ENCODE measurements at places on chromosomes 2 and 18.

GRCh38 chr2:149908726-149909683 is 321.4 kb upstream of the MMADHC start:
- no peak for DNase-seq

GRCh38 chr18:3649633-3650426 is 199.9 kb downstream of the TGIF1 start:
- peak; percentile 80 for DNase-seq

DNA sequence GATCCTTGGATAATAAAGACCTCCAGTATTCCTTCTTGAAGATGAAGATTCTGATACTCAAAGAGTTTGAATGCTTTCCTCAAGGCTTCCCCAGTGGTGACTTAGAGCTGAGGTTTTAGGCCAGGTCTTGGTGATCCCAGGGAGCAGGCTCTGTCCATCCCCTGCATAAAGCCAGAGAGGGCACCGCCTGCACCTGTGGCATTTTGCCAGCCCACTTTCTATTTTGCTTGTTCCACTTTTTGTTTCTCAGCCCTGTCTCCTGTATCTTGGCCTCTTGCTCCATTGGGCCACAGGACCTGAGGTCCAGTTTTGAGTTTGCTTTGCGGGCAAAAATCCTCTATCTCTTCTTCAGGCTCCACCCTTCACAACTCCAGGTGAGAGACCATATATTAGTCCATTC is 6.7 kb upstream of the SCYGR1 start:
- DNase-seq, result no peak

GRCh38 chr2:136129601-136130000 is 11.7 kb upstream of the CXCR4 start:
- DNase-seq, result no peak

- DNase-seq, result peak; percentile 97
Measured at GRCh38 chr2:27078267-27079194, at the start of gene EMILIN1. Gene EMILIN1 (plus strand): TSS chr2:27078615. CDS start chr2:27079066, 451 bp downstream.

DNA sequence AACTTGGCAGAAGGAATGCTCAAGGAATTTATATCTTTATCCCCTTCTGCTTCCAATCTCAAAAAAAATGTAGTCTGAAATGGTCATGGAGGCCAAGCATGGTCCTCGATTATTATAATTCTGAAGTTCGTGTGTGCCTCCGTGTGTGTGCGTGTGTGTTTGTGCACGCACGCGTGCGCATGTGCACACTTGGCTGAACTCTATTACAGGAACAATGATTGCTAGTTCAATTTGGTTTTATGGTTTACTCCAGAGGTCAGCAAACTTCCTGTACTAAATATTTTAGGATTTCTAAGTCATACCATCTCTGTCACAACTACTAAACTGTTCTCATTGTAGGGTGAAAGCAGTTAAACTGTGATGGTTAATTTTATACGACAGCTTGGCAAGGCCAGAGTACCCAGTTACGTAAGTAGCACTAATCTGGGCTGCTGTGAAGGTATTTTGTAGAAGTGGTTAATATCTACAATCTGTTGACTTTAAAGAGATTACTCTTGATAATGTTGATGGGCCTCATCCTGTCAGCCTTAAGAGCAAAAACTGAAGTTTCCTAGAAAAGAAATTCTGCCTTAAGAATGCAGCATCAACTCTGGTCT is 5.8 kb upstream of the MARCHF7 start:
- no peak for DNase-seq

DNA sequence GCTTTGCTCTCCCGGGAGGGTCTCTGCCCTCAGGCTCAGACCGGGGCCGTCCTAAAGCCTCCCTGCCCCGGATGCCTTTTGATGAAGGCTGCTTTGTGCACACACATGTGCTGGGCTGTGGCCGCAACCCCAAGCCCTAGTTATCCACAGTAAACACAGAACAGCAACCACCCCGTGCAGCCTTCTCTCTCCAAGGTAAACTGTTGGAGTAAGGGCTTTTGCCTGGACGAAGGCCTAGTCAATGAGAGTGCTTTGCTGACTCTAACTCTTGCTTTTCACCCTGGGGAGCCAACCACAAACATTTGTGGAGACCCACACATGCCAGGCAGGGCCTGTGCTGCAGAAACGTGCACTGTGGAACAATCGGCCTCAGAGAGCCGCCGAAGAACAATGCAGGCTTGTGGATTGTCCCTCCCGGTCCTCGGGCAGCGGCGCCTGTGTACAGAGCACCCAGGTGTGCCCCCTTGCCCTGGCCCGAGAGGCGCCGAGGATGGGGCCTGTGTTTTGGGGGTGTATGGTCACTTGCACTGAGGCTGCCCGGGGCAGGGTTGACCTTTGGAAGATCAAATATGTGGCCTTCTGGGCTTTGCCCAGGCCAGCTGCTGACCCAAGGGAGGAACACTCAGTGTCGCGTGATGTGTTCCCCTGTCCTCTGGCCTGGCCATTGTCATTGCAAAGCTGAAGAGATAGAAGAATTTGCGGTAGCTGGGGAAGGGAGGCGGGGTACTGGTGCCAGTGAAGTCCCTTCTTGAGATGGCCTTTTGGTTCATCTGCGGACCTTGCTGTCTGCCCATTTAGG is 37.0 kb downstream of the CTIF start:
- peak; percentile 62 for DNase-seq

Data from fibroblast of skin of back (primary cell).